ENCODE measurements at places on chromosomes 12 and 14. TPM values are rescaled to one million over a fixed set of nuclear protein-coding genes. Genes with fewer than 3 reads are reported as not detected.

ASCL1 gene
- total RNA-seq = not detected

- no peak for DNase-seq
Measured at GRCh38 chr12:31519511-31519910, 71.4 kb downstream of the DENND5B start.

ERBB3 gene
- total RNA-seq = 0.82 TPM

DNA sequence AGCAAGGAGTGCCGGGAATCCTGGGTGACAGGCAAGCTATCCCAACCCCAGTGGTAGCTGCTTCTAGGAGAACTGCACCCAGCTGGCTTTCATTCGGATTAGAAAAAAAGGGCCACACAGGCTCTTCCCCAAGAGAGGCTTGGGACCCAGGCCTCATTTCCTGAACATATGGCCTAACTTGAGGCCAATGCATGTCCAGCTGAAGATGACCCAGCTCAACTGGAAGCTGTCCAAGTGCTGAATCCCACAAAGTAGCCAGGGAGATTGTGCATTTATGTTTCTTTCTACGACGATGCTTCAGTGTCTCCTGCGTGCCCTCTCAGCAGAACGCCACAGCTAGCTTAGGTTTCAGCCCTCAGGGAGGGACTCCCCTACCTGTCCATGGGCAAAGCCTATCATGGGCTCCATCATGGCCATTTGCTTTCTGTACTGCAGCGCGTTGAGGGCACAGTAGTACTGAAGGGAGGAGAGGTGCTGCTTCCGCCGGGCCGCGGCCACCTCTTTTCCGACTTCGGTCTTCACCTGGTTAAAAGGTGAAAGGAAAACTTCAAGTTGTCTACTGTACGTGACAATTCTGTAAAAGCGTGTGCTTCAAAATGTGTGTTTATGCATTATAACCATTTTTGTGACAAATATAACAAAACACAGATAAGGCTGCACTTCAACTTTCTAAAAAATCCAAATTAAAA is 29.1 kb downstream of the APPL2 start:
- no peak for DNase-seq

- no peak for DNase-seq
Measured at GRCh38 chr14:69711065-69711464, 55.9 kb upstream of the SRSF5 start.

- DNase-seq = no peak
Measured at GRCh38 chr14:55976655-55977054, 141.6 kb upstream of the PELI2 start.

FLVCR2 gene
- total RNA-seq = 0.64 TPM

FOXG1 gene
- not detected for total RNA-seq

FGD4 gene
- total RNA-seq = 0.34 TPM

- DNase-seq = no peak
Measured at GRCh38 chr14:77909911-77910310, 110.0 kb downstream of the ADCK1 start.

GRCh38 chr12:70822412-70822811 is 98.1 kb downstream of the PTPRR start:
- DNase-seq = no peak

KERA gene
- total RNA-seq = not detected

TESPA1 gene
- 92.6 TPM for total RNA-seq

KRT7 gene
- total RNA-seq = 6.5 TPM

SLC5A8 gene
- not detected for total RNA-seq

DNA sequence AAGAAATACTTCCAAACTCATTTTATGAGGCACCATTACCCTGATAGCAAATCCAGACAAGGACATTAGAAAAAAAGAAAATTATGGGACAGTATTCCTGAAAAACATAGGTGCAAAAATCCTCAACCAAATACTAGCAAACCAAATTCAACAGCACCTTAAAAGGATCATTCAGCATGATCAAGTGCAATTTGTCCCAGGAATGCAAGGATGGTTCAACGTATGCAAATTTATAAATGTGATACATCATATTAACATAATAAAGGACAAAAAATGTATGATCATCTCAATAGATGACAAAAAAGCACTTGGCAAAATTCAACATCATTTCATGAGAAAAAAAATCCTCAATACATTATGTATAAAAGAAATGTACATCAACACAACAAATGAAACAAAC is 162.9 kb downstream of the DUSP6 start:
- DNase-seq = no peak

- no peak for DNase-seq
Measured at GRCh38 chr14:58428118-58428683, 682 bp downstream of the KIAA0586 start.

GRCh38 chr14:102827716-102828115 is 50.5 kb downstream of the TRAF3 start:
- no peak for DNase-seq

DNA sequence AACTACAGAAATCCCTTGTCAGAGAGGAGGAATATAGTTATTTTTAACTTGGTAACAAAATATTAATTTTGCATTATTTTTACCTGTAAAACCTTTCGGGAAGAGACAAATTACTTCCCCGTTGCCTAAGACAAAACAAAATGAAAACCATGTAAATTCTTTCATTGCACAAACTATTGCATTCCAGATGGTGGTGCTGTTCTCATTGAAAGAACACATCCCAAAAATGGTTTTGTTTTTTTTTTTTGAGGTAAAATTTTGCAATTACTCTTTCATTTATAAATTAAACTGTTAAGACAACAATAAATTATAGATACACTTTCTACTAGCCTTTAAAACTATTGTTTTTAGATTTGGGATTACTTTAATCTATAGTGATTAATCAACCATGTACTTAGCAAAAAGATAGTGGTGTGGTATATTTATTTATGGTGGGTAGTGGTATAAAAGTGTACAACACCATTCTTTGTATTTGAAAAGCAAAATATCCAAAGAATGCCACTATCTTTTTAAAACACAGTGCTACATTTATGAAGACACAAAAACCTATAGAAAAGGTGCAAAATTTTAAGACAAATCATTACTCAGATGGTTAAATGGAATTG is 115.5 kb downstream of the SLC38A1 start:
- DNase-seq = no peak

NTS gene
- not detected for total RNA-seq

- no peak for DNase-seq
Measured at GRCh38 chr12:123047289-123047688, 66.8 kb downstream of the ARL6IP4 start.

SRGAP1 gene
- 0.02 TPM for total RNA-seq

GRCh38 chr12:42855362-42855950 is 265.9 kb upstream of the PRICKLE1 start:
- DNase-seq = no peak
